HuH-7.5 (cell line): ENCODE measurements at places on chromosomes 3 and 15.

DNA sequence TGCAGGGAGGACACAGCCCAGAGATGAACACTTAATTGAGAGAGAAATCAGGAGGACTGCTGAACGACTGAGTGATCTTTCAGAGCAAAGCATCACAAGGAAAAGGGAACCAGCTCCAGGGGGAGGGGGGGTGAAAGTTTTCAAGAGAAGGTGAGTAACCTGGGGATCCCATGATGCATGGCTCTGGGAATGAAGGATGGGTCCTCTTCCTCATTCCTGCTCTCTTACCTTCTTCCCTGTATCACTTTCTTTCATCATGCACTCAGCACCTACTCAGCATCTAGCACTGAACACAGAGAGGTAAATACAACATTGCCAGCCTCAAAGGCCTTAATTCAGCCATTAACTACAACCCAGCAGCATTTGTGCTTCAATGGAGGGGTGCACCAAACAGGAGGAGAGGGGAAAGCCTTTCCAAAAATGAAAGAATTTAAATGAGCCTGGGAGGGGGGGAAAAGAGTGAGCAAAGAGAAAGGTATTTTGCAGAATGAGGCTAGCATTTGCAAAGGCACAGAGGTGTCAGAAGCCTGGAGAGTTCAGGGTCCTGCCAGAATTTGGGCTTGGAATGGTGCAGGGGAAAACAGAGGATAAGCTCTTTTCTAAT, 427.4 kb downstream of the FOXP1 start:
- no peak for DNase-seq

GRCh38 chr3:13332158-13332557, 88.0 kb downstream of the NUP210 start:
- no peak for DNase-seq

DNA sequence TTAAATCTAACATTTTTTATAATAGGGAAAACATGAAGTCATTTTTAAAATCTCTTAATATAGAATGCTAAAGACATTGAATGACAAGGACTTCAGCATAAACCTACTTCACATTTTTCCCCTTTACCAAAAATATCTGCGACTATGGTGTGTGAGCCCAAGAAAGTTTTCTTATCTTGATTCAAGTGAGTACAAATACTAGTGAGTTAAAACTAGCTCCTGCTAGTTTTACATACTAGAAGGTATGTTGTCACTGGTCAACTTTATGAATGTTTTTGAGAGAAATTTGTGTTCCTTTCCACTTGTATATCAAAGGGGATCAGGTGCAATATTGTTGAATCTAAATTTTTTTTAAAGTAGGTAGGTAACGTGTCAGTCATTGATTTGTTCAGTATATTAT, 152.4 kb upstream of the CGNL1 start:
- DNase-seq = no peak

GRCh38 chr3:167743799-167744198, 8.3 kb downstream of the SERPINI1 start:
- no peak for DNase-seq

DNA sequence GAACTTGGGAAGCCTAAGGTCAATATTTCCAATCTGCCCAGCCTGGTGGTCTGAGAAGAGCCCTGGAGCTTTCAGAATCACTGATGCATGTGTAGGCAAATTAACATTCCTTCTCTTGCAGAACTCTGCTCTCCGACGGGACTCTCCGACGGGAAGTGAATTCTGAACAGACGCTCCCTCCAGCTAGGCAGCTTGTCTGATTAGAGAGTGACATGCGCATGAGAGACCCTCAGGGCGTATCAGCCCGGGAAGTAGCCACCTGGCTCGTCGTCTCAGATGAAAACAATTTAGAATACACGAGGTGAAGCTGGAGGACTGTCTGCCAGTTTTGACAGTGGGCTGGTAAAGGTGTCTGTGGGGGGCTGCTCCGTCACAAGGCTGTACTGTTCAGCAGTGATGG, 103.1 kb downstream of the DGKG start:
- no peak for DNase-seq

- DNase-seq = no peak
Observed at GRCh38 chr3:34319881-34320280, 521.5 kb downstream of the PDCD6IP start.
